Ecto neural progenitor cell (in vitro differentiated cells): ENCODE measurements at places on chromosomes 13 and 19.

- DNase-seq: no peak
These were observed 2636.9 kb upstream of the PCDH20 start for GRCh38 chr13:64052521-64052920.

GRCh38 chr19:38030686-38031422, 123.8 kb downstream of the SIPA1L3 start:
- DNase-seq: no peak

GRCh38 chr13:112648101-112648500, 41.7 kb upstream of the ATP11A start:
- peak; percentile 41 for DNase-seq

GRCh38 chr13:101626925-101627555, 174.6 kb downstream of the ITGBL1 start:
- no peak for DNase-seq

DNA sequence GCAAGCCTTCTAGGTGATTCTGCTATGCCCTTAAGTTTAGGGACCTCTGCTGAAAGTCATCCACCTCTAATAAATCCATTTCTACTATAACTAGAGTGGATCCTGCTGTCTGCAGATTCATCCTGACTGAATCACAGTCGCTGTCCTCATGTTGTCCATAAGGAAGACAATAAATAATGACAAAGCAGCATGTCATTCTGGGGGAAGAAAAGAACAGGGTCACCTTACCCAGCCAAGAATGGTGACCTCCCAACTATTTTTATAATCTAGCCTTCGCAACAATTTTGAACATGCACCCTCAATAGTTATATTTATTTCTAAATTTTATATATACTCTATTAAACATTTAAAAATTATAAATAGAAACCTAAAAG, 45.0 kb upstream of the UBE2L5 start:
- no peak for DNase-seq

- peak; percentile 27 for DNase-seq
These were observed 23.0 kb downstream of the COL4A1 start for GRCh38 chr13:110283736-110284517.

GRCh38 chr19:47778954-47779351, 450 bp downstream of the SELENOW start:
- no peak for DNase-seq

DNA sequence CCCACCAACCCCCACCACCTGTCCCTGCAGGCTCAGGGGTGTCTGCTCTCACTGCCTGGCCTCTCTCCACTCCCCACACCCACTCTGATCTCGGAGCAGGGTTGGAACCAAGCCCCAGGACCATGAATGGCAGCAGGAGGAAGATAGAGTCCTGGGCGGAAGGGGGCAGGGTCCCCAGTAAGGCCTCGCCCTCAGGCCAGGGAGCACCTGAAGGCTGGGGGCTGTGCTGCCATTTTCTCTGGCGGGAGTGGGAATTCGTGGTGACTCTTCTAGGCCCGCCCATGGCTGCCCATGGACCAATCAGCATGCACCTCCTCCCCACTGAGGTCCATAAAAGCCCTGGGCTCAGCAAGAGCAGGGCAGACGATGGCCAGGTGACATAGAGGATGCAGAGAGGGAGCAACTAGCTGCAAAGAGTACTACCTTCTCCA, 25.0 kb downstream of the KBTBD6 start:
- DNase-seq: peak; percentile 80

- DNase-seq: no peak
These were observed 24.5 kb upstream of the LPAR6 start for GRCh38 chr13:48437371-48437770.

DNA sequence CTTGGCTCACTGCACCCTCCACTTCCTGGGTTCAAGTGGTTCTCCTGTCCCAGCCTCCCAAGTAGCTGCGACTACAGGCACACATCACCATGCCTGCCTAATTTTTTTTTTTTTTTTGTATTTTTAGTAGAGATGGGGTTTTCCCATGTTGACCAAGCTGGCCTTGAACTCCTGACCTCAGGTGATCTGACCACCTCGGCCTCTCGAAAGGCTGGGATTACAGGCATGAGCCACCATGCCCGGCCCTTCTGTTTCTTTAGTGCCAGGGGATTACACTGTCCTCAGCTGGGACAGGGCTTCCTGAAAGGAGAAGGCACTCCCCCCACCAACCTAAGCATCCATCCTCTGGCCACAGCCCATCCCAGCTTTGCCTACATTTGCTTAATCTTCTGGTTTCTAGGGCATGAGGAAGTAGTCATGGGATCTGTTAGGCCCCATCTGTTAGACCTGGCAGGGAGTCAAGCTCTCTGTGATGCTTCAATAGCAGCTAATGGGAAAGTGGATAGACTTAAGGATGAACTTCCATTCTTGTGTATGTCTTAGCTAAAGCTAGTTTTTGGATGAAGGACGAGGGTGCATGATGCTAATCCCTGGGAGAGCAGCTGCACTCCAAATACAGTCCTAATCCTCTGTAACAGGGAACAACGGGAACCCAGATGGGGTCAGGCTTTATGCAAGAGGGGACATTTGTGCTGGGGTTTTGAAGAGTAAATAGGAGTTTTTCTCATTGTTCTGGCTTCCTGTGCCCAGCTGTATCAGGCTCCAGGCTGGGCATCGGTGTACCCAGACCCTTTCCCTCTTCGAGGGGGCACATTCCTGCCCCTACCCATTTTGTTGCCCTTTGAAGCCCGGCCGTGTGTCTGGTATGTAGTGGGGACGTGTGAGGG, 2.6 kb downstream of the VAV1 start:
- DNase-seq: no peak

- no peak for DNase-seq
These were observed at the start of gene CACNA1A for GRCh38 chr19:13506471-13506820. Gene CACNA1A, minus strand, starts transcription at chr19:13506479. Its CDS starts 255 bp downstream, at chr19:13506224.

GRCh38 chr13:100102042-100102441, 13.1 kb downstream of the PCCA start:
- DNase-seq: no peak

DNA sequence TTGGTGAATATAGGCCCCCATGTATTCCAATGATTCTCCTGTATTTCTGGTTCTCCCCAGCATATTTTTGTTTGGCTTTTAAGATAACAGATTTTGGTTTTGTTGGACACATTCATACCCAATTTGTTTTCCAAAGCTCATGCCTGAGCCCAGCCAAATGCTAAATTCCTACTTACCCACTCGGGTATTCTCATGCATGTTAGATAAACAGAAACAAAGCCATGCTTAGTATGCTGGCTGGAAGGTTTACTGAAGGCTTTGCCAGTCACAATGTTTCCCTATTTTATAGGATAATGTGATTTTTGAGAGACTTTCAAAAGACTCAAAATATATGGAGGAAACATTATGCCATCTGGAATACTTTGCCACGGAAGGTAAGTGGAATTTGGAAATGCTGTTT, 206.8 kb downstream of the ATP8A2 start:
- DNase-seq: no peak

DNA sequence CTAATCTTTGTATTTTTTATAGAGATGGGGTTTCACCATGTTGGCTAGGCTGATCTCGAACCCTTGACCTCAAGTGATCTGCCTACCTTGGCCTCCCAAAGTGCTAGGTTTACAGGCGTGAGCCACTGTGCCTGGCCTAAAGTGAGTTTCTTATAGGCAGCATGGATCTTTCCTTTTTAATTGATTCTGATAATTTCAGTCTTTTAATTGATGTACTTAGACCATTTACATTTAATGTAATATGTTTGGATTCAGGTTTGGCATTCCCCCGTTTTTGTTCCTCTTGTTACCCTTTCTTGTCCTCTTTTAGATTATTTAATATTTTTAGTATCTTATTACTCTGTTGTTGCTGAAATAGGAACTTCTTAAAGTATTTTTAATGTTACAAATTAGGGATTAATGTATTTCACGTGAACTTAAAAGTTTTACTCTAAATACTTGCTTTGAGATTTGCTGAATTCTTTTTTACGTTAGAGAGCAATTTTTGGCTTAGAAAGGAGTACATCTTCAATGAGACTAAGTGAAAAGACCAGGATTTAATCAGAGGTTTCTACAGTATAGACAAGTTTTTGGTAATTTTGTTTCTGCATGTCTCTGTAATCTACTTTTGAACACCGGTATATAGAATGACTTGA, 50.3 kb downstream of the URI1 start:
- DNase-seq: no peak

DNA sequence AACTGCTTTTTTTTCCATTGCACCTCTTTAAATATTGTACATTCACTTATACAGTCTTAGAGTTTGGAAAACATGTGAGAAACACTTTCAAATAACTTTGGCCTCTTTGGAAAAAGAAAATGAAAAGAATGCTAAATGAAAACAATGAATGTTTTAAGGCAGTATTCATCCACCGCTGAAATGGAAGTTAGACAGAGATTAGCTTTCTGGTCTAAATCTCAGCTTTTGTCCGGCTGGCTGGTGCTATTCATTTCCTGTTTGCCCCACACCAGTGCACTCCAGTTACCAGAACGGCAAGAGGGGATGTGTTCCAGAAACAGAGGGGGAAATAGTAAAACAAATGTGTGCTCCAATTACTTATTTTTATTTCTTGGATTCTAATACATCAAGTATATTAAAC, 1201.3 kb downstream of the EFNB2 start:
- DNase-seq: no peak

DNA sequence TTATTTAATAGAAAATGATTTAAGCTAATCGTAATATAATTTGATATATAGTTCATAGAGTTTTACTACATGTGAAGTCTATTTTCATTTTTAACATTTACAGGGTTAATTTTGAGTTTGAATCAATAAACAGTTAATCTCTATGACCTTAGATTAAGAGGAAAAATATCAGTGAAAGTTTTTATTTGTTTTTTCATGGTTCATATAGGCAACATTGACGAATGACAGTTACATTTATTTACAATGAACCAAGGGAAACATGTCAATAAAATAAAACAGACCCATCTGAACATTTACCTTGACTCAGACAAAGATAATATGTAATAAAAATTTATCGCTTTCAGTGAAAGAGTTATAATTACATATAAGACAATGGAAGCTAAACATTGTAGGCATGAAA, 346.6 kb upstream of the SLITRK5 start:
- no peak for DNase-seq

DNA sequence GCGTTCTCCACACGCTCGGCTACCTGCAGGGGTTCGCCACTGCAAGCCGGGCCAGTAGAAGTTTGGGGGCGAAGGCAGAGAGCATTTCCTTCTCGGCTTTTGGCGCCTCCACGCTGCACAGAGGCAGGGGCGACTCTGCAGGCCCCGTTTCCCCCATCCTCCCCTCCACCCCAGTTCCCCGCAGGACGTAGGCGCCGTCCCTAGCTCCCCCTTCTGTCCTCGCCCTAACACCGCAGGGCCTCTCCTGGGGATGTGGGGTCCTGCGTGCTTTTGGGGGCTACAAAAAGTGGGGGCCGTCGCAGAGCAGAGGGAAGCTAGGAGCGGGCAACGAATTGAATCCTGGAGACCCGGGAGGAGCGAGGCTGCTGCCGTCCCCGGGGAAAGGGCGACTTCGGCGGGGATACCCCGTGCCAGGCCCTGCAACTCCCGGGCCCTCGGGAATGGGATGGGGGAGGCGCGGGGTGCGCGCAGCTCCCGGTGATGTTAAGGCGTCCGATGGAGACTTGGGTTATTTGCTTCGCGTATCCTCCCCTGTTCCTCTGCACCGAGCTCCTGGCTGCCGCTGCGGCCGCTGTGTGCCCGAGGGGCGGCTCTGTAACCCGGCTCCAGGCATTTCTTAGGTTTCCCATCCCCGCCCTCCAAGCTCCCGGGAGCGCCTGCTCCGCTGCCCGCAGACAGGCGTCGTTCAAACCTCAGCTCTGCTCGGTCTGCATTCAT, 255.9 kb upstream of the SOX21 start:
- DNase-seq: peak; percentile 85

DNA sequence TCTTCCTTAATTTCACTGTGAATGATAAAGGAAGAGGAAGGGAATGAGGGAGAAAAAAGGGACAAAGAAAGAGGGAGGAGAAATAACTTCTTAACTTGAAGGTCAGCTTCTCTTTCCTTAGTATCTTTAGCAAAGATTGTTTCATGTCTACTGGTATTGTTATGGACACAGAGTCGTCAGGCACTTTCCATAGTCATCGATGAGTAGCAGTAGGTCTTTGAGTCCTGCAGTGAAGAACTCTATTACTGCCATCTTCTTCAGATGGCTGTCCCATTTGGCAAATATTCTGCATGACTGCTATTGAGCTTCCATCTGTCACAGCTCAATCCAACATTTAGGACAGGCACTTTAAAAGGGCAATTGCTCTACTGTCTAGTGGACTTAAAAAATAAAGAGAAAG, 2463.1 kb downstream of the PCDH9 start:
- no peak for DNase-seq

- DNase-seq: no peak
These were observed 27.3 kb upstream of the FXYD3 start for GRCh38 chr19:35088131-35088913.

- no peak for DNase-seq
These were observed 6.7 kb upstream of the ONECUT3 start for GRCh38 chr19:1746401-1747284.

GRCh38 chr13:45786293-45786920, 65.1 kb downstream of the SIAH3 start:
- no peak for DNase-seq

GRCh38 chr13:95564091-95564490, 11.6 kb downstream of the CLDN10 start:
- DNase-seq: no peak

- DNase-seq: peak; percentile 59
These were observed 62.9 kb downstream of the CHST8 start for GRCh38 chr19:33684538-33685232.

GRCh38 chr19:53112286-53112685, 9.1 kb upstream of the ZNF160 start:
- DNase-seq: no peak

- DNase-seq: no peak
These were observed 513.7 kb downstream of the GPC6 start for GRCh38 chr13:93740334-93740733.

- no peak for DNase-seq
These were observed 152.7 kb upstream of the SERP2 start for GRCh38 chr13:44220948-44221347.

DNA sequence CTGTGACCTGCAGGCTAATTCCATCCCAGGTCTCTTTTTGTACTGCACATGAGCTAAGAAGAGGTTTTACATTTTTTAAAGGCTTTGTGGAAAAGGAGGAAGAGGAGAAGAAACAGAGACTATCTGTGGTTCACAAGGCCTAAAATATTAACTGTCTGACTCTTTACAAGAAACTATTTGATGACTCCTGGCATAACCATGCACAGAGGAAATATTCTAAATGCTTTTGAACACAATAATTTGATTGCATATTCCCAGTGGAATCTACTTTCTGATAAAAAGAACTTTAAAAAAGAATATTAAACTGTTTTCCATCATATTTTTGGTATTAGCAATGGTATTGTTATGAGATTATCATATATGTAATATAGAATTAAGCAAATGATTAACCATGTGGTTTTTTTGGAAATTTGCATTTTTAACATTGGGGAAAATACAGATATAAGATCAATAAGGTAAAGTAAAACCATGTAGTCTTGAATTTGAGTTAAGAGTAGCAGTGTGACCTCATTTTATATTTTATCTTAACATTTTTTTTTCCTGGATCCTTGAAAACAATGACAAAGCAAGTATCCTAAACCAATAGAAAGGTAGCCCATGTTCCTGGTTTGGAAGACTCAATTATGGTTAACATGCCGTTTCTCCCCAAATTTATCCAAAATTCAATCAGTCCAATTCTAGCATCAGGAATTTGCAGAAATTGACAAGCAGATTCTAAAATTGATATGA, 251.0 kb downstream of the UQCRFS1 start:
- no peak for DNase-seq
